GM10248 (cell line): ENCODE measurements at places on chromosomes 1 and 21.
A peak's percentile ranks its signal among the peaks of the same experiment; 100 is the strongest.

- DNase-seq: no peak
These were observed 121.2 kb upstream of the KCNJ6 start for GRCh38 chr21:38037416-38037815.

DNA sequence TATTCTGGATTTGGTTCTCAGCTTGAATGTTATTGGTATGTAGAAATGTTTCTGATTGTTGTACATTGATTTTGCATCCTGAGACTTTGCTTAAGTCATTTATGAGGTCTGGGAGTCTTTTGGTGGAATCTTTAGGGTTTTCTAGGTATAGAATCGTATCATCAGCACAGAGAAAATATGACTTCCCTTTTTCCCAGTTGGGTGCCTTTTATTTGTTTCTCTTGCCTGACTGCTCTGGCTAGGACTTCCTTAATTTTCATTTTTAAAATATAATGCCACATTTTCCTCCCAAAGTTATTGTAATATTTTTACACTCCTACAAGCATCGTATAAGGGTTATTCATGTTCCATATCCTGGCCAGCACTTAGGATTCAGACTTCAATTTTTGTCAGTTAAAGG lies 111.1 kb downstream of the FNBP1L start:
- no peak for DNase-seq

DNA sequence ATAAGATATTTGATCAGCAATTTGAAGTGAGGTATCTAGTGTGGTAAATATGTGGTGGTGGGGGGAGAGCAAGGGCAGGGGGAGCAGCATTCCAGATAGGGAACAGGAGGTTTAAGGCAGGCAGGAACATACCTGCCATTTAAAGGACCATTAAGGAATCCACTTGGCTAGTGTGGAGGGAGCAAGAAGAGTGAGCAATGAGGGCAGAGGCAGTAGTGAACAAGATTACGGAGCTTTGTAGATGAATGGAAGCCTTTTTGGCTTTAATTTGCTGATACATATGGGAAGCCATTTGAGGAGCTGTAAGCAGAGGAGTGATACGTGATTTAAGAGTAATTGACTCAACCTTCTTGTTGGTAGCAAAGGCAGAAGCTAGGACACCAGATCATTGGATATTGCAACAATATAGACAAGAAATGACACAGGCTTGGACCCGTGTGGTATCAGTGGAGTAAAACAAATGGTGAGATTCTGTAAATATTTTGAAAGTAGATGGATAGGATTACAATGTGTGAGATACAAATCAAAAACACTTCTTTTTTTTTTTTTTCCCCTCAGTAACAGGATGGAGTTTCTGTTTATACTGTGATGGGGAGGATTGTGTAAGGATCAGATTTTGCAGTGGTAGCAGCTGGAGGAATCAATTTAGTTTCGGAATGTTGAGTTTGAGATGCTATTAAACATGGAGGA lies 73.8 kb upstream of the B3GALT2 start:
- no peak for DNase-seq

GRCh38 chr1:58778385-58779000 lies 5.4 kb downstream of the JUN start:
- no peak for DNase-seq

DNA sequence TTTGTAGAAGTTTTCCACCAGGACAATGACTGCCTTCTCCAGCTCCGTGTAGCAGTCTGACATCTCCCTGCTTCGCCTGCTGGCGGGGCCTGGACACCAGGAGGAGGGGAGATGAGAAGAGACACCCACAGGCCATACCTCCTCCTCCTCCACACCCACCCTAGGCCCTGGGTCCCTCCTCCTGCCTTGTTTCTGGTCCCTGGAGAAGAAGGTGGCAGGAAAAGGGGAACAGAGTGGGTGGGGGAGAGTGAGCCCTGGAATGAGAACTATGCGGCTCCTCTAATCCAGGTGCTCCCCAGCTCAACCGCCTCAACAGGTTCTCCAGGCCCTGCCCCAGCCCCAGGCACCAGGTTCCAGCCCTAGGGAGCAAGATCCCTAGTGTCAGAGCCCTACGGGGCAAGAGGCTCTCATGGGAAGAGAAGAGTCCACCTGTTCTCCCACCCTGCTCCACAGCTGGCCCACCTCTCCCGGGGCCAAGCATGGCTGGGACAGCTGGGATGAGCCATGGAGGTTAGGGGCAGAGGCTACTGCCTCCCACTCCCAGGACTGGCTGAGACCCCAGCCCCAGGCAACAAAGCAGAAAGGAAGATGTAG lies 4.8 kb downstream of the S100A16 start:
- peak; percentile 17 for DNase-seq
